HT-29 (cell line): ENCODE measurements at places on chromosomes 5 and 9.

GRCh38 chr9:83238871-83239640 is 176.1 kb upstream of the RASEF start:
- peak; percentile 45 for DNase-seq

DNA sequence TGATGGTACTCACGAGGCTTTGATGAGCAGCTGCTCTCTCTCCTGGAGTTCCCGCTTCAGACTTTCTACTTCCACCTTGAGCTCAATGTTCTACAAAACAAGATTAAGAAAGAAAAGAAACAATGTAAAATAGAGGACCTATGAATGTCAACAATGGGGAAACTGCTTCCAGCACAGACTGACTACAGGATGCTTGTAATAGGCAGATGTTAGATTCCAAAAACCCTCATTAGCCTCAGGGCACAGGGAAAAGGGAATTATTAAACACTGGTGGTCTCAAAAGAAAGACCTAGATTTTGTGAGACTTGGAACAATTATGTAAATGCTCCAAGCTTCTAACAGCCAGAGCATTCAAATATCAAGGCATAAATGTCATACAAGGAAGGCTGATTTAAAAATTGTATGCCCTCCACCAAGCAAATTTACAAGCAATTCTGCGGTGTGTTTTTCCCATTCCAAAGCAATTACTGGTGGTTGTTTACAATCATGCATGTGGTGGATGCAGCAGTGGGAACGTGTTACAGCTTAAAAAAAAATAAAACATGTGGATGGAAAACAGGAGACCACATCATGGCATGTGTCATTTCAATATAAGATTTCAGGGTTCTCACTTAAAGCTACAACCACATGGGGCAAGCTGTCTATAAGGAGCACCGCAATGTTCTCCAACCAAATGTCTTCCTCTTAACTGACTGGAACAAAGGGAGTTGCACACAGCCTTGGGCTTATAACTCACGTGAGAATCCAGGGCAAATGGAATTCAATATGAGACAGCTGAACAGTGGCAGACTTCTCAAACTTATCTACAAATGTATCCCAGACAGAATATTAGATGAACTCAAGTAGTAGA is 34.0 kb downstream of the CDK5RAP2 start:
- no peak for DNase-seq

- no peak for DNase-seq
Observed at GRCh38 chr5:15737871-15738664, 238.1 kb downstream of the FBXL7 start.

GRCh38 chr5:117103703-117104102 is 529.1 kb upstream of the SEMA6A start:
- DNase-seq, result no peak

DNA sequence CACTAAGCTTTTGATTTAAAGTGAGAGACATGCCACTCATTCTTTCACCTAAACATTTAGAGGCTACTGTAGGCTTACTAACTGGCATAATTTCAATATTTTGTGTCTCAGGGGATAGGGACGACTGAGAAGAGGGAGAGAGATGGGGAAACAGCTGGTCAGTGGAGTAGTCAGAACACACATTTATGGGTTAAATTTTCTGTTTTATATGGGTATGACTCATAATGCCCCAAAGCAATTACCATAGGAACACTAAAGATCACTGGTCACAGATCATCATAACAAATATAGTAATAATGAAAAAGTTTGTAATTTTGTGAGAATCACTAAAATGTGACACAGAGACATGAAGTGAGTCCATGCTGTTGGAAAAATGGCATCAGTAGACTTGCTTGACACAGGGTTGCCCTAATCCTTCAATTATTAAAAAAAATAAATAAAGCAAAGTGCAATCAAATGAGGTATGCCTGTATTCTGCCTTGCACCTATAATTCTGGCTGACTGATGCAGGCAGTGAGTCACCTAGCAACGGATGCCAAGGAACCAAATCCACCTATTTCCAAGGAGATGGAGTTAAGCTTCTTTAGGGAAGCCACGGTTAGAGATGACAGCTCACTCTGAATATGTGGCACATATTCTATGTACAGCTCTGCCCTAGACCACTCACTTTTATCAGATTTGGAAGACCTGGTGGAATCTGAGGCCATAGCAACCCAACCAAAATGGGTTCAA is 166.1 kb downstream of the MARCHF11 start:
- no peak for DNase-seq

GRCh38 chr9:81549500-81550206 is 139.7 kb downstream of the TLE1 start:
- peak; percentile 71 for DNase-seq

GRCh38 chr5:178642351-178642909 is 15.6 kb upstream of the CLK4 start:
- no peak for DNase-seq

GRCh38 chr5:143433670-143434069 is 30.2 kb upstream of the NR3C1 start:
- DNase-seq, result no peak

DNA sequence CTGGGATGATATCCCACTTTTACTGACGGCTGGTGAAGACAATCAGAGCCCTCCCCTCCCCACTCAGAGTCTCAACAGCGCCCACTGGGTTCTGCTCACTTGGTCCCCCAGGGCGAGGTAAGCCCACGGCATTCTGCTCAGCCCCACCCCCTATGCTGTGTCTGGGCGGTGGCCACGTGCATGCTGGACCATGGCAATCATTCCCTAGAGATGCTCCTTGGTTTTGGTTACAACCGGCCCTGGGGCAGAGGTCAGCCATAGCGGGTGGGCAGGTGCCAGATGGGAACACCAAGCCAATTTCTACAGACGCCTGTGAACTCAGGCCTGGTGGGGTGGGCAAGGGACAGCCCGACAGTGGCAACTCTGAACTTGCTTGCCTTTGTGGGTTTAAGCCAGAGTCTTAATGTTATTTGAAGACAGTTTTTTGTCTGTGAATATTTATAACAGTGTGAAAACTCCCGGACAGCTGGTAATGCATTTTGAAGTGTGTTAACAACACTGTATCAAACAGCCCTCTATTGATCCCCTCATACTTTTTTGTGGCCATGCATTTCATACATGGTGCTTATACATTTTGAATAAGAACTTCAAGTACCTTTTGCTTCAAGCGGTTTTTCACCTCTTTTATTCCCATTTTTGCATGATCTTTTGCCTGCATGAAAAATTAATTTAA is 94.2 kb downstream of the CRB2 start:
- DNase-seq, result no peak

DNA sequence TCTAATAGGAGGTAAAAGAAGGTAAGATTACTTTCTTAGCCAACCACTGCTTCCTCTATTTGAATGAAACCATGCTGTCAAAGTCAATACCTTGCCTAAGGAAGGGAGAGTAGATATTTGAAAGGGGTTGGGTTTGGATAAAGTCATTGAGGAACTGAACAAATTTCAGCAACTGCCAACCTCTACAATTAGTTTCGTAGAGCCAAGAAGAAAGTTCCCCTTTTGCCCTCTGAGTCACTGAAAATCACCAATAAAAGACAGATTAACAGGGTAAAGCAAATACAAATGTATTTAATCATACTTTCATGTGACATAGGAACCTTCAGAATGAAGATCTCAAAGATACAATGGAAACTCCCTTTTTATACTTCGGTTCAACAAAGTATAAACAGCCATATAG is 615.7 kb downstream of the GABRG2 start:
- peak; percentile 68 for DNase-seq

DNA sequence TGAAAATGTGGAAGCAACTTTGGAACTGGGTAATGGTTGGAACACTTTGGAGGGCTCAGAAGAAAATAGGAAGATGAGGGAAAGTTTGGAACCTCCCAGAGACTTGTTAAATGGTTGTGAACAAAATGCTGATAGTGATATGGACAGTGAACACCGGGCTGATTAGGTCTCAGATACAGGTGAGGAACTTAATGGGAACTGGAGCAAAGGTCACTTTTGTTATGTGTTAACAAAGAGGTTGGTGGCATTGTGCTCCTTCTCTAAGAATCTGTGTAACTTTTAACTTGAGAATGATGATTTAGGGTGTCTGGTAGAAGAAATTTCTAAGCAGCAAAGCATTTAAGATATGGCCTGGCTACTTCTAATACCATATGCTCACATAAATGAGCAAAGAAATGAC is 36.4 kb upstream of the CXCL14 start:
- DNase-seq, result no peak

DNA sequence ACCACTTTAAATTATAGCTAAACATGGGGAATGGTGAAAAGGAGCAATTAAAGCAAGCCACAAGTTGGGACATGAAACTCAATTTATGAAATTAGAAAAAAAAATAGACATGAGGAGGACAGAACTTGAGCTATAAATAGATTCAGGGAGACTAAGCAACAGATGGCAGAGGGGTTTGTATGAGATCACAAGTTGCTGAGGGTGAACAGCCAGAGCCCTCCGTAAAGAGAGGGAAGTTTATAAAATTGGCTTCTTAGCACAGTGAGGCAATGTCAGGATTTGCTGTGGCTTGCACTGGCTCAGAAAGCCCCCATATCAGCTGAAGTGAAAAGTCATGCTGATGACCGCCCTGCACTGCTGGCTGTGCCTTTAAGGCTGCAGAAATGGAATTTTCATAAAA is 443.4 kb upstream of the CD180 start:
- DNase-seq, result no peak

DNA sequence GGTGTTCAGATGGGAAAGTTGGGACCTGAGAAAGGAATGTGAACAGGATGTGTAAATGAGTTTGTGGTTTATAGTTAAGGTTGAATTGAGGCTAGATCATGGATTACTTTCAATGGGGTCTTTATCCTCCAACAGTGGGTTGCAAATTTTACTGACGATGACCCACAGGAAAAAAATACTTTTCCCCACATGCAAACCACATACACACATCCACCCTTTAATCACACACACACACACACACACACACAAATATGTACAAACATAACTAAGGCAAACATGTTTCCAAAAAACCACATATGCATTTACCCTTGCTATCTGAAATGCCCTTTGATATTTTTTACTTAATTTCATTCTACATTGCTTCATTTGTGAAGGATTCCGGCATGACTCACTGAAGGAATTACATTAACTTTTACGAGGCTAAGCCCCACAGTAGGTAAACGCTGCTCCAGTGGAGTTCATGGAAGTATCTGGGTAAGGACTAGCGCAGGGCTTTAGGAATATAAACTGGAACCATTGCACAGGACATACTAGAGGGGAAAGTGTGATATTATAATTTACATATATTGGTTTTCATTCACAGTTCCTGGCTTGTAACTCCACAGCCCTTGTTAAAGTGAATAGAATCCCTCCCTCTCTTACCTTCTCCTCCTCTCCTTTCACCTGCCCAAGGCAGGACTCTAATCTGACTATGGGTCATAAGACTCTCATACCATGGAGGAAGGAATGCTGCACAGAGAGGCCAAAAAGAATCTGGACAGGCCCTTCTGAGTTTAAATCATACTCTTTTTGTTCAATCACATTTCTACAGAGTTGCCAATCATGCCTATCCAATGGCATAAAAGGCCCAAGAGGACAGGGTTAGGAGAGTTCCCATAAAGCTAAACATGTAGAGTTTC is 8.5 kb upstream of the SPEF2 start:
- DNase-seq, result peak; percentile 96

GRCh38 chr9:90896231-90896630 is 94.6 kb downstream of the SYK start:
- DNase-seq, result no peak

DNA sequence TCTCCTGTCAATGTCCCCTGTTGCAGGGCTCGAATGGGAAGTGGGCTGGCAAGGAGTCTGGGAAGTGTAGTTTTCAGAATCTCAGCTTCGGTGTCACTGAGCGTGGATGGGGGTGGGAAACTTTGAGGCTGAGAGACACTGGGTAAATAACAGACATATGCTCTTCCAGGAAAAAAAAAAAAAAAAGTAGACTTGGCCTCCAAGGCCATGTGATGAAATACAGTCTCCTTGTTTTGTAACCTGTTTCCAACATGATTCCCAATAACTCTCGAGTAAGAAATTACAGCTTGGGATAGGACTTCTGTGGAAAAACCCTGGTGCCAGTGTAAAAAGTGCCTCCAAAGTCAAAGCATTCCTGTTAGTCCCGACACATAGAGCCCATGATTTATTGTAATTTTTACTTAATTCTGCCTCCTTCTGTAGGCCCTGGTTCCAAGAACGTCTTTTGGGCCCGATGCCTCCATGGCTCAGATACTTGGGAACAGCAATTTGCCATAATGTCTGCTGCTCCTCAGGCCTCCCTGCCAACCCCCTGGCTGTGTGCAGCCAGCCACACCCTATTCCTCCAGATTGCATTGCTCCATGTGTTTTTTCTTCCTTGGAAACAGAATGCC is 119.5 kb upstream of the TNC start:
- DNase-seq, result no peak

- DNase-seq, result no peak
Observed at GRCh38 chr9:14389657-14390056, 75.7 kb upstream of the NFIB start.

GRCh38 chr5:126139773-126140172 is 283.4 kb upstream of the GRAMD2B start:
- no peak for DNase-seq

DNA sequence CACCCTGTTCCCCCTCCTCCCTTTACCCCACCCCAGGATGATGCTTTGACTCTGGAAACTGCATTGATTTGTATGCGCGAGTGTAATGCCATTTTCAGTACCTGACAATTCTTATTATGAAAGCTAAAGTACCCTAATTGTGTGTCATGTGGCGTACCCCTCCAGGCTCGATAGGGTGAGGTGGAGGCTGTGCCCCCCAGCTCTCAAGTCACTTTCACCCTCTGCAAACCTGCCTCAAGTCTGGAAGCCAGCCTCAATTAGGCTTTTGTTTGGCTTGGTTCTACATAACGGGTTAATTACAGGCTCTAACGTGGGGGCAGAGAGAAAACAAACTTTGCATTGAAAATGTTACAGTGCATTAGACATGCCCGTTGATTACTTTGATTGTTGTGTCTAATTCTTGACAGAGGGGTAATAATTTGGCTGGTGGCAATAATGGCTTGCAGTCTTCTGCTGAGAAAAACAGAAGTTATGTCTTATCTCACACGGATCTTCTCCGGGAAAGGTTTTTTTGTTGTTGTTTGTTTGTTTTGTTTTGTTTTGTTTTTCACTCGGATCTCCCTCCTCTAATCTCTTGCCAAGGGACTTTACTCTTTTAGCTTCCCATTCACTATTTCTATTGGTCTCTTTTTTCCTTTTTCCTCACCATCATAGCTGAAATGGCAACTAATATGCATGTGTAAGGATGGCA is 12.6 kb downstream of the ISL1 start:
- DNase-seq, result no peak

- DNase-seq, result no peak
Observed at GRCh38 chr5:134989266-134989830, 21.6 kb downstream of the CATSPER3 start.

GRCh38 chr5:170479484-170479883 is 24.3 kb upstream of the KCNIP1 start:
- DNase-seq, result peak; percentile 60

- peak; percentile 36 for DNase-seq
Observed at GRCh38 chr5:150585781-150586341, 54.6 kb upstream of the SYNPO start.
